Stimulated activated CD8-positive, alpha-beta memory T cell treated with anti-CD3 and anti-CD28 coated beads, Interleukin-7, amount 100 ng/mL, for 1 hour (primary cell): ENCODE measurements at places on chromosomes 12 and 14.

- no peak for DNase-seq
These were observed 4.4 kb downstream of the REM2 start for GRCh38 chr14:22887260-22887989.

- no peak for DNase-seq
These were observed 55.0 kb downstream of the PAX9 start for GRCh38 chr14:36716614-36717184.

- DNase-seq, result no peak
These were observed 3.6 kb upstream of the UBC start for GRCh38 chr12:124917841-124918621.

- no peak for DNase-seq
These were observed 253.4 kb upstream of the SFSWAP start for GRCh38 chr12:131457331-131458047.

DNA sequence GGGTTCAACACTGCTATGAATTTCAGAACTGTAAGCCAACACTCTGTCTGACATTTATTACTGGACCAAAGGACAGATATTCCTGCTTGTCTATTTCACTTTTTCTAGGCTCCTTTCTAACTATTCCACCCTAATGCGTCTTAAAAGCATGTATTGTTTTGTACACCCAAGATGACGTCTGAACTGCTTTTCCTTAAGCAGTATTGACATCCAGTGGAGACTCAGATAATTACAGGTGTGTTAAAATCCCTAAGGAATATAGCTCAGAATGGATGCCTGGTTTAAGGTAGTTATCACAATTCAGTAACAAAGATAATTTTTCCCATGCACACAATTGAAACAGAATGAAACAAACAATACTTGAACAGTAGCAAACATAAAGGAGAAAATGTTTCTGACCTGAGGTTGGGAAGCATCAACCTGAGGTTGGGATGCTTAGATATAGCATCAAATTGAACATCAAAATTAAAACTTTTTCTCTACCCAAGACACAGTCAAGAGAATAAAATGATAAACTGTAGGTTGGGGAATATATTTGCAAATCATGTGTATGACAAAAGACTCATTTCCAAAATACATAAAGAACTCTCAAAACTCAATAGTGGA, 93.7 kb upstream of the PTPRR start:
- DNase-seq, result no peak

- DNase-seq, result no peak
These were observed 470.4 kb downstream of the GALC start for GRCh38 chr14:87522575-87522974.

- no peak for DNase-seq
These were observed 61.7 kb downstream of the BTBD7 start for GRCh38 chr14:93271111-93271510.

DNA sequence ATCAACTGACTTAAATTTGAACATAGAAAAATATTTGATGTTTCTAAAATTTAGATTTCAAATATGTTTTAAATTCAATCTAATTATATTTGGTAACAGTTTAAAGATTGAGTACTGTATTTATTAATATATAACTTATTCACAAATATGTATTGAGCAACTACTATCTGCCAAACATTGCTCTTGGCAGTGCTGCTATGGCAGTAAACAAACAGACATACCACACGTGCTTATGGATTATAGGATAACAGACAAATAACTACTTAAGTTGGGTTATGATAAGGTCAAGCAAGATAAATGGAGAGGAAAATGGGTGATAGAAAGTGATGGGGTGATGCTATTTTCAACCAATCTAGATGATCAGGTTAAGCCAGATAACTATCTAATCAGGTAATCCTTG, 538.1 kb downstream of the C12orf50 start:
- DNase-seq, result no peak

- DNase-seq, result no peak
These were observed 43.1 kb upstream of the MMP17 start for GRCh38 chr12:131784909-131785762.

- DNase-seq, result no peak
These were observed 9.3 kb downstream of the VRTN start for GRCh38 chr14:74357585-74357984.

- no peak for DNase-seq
These were observed 17.9 kb upstream of the AQP2 start for GRCh38 chr12:49932533-49933130.

GRCh38 chr12:20450591-20451180, 82.3 kb downstream of the PDE3A start:
- DNase-seq, result no peak

- no peak for DNase-seq
These were observed 9.9 kb downstream of the SSPN start for GRCh38 chr12:26205298-26205697.

GRCh38 chr14:24297190-24297964, 2.2 kb downstream of the DHRS1 start:
- no peak for DNase-seq

GRCh38 chr12:49664591-49665239, 41.4 kb downstream of the PRPF40B start:
- no peak for DNase-seq

DNA sequence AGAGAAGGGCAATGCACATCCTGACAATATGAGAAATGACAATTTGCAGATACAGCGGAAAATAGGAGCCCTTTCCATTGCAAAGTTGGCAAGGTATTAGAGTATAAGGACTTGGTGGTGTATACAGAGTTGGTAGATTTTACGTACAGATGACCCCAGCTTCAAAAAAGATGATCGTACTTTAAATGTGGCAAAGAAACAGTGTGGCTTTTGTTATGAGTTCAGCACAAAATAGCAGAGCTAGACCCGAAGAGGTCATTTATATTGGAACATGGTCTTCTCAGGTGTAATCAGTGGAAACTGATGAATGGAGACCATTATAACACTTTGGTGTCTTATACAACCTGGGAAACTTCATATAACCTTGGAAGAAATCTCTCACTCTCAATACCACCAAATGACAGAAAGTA, 2.3 kb downstream of the CLEC2B start:
- DNase-seq, result no peak

GRCh38 chr14:68528040-68528687, 264.7 kb downstream of the ZFP36L1 start:
- DNase-seq, result no peak

GRCh38 chr14:44010071-44010470, 497.0 kb downstream of the FSCB start:
- DNase-seq, result no peak

GRCh38 chr14:104888489-104889374, 23.7 kb downstream of the CEP170B start:
- DNase-seq, result no peak

DNA sequence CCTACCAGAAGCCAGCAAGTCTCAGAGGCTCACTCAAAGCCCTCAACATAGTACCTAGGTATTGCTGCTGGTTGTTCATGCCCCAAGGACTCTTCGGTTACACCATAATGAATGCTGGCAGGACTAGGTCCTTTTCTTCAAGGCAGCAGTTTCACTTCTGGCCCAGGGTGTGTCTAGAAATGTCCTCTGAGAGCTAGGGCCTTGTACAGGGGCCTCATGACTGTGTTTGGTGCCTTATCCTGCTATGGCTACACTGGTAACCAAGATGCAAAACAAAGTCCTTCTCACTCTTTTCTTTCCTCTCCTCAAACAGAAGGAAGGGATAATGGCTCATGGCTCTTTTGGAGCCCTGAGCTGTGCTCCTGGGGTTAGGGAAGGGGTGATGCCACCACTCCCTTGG, 15.2 kb upstream of the PTPRO start:
- no peak for DNase-seq

- DNase-seq, result no peak
These were observed 10.3 kb downstream of the VEZT start for GRCh38 chr12:95227818-95228356.
